ENCODE measurements at places on chromosomes 13 and 19. TPM values are rescaled to one million over a fixed set of nuclear protein-coding genes. Genes with fewer than 3 reads are reported as not detected.
A peak's percentile ranks its signal among the peaks of the same experiment; 100 is the strongest.

DNA sequence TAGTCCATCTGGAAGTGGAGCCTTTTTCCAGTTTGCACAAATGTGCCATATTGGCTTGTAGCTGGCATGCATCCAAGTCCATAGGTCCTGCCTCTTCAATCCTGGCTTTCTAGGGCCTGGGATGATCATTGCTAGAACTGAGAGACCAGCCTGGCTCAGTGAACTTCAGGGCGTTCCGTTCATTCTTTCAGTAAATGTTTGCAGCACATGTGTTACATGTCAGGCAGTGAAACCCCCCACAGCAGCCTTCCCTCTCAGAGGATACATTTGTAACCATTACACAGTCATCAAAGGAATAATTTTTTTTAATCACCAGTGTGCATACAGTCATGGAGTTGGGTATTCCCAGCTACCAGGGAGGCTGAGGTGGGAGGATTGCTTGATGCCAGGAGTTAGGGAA is 9.7 kb downstream of the FUT2 start:
- DNase-seq, result no peak

DNA sequence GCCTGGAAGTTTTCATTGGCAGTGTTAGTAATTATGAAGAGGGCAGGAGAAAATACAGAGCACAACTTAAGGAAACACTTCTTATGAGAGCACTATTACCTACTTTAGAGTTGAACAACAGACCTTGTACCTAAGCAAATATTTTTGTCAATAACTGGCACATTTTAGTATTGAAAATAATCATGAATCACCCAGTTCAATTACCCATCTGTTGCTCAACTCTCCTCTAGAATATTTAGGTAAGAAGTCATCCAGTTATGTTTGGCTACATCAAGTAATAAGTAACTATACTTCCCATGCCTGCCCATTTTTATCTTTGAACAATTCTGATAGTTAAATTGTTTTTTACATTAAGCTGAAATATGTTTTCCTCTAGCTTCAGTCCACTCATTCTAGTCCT is 893.4 kb downstream of the DIAPH3 start:
- DNase-seq, result no peak

GRCh38 chr19:4555657-4556561 is 3.6 kb downstream of the SEMA6B start:
- DNase-seq, result peak; percentile 95

GRCh38 chr13:102845630-102846260 is at the start of gene ERCC5:
ERCC5 (plus strand) TSS chr13:102846032; CDS start chr13:102846267, 235 bp downstream.
- DNase-seq, result peak; percentile 76

DNA sequence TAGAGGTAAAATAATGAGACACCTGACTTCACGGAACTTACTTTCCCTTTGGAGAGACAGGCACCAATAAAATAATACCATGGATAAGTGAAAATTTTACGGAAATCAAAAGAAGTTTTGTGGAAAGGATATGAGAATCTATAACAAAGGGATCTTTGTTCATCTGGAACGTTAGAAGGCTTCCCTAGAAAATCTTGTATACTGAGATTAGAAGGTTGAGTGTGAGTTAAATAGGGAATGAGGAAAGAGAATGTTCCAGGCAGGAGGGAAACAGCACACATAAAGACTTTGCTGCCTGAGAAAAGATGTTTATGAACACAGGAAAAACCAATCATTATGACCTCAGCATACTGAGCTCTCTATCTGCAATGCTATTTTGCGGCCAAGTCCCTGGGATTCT is 19.6 kb upstream of the RAP2A start:
- no peak for DNase-seq

Gene SIGLEC8
- not detected for total RNA-seq

DNA sequence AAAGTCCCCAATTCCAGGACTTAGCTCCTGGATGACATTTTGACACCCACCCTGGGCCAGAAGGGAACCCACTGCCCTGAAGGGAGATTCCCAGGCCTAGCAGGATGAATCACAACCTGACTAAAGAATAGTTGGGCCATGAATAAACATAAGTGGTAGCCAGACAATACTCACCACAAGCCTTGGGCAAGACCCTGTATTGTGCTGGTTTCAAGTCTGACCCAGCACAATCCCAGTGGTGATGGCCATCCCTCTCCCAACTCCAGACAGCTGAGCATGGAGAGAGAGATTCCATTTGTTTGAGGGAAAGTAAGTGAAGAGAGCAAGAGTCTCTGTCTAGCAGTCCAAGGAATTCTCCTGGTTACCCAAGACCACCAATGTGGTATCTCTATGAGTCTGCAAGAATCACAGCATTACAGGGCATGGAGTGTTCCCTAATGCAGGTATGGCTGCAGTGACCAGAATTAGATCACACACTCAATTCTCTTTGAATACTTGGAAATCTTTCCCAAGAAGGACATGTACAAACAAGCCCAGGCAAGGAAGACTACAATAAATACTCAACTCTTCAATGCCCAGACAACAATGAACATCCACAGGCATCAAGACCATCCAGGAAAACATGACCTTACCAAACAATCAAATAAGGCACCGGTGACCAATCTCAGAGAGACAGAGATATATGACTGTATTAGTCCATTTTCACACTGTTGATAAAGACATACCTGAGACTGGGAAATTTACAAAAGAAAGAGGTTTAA is 158.0 kb downstream of the VWA8 start:
- DNase-seq, result no peak

Gene RNF225
- total RNA-seq, result 0.70 TPM

DNA sequence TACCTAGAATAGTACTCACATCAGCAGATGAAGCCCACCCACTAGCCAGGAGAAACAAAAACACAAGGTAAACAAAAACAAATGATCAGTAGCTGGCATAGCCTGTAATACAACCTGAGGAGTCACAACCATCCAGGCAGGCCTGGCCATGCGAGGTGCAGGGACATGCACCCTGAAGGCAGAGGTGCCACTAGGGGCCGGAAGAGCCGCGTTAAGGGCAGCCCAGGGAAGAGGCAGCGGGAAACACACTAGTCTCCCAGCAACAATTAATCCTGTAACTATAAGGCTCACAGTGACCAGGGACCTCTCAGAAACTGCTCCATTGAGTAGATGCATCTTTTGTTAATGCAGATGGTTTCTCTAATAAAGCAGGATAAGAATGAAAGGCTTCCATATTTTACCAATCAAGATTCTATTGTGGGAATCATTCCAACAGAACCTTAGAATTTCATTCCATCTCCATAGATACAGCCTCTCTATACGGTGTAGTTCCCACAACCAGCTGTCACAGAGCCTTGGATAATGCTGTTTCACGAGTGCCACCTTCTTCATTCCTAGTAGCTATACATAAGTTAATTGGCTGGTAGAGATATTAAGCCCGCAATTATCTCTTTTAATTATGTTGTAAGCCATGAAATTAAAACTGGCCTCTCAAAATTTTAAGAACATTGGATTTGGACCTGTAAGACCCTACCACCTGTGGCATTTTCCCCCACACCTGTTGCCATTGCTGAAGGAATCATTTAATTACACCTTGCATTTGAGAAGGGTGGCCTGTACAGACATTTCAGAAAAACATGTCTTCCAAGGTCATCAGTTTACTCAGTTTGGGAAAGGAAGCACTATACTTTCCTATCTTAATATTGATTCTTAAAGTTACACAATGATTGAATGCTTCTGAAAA is 28.7 kb downstream of the ANKRD10 start:
- peak; percentile 43 for DNase-seq

- peak; percentile 14 for DNase-seq
These were observed at the start of gene ITGBL1 for GRCh38 chr13:101452519-101453485. ITGBL1 (plus strand) TSS chr13:101452675; CDS start chr13:101452834, 159 bp downstream.

DNA sequence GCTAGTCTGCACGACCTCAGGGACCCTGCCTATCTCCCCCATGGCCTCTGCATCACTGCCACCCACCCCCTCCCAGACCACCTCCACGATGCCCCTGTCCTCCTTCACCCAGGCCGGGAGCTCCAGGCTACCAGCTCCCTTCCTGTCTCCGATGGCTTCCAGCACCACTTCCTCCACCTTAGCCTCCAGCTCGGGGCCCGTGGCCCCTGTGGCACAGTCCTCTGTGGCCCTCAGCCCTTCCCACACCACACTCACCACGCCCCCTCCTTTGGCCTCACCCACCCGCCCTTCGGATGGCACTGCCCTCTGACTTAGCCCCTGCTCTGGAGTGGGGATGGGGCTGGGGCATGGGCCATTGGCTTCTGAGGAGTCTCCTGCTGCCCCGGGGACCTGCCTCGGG is 7.2 kb downstream of the PALM3 start:
- peak; percentile 27 for DNase-seq

Gene CEACAM16
- not detected for total RNA-seq

- peak; percentile 50 for DNase-seq
These were observed 13.4 kb downstream of the UBXN6 start for GRCh38 chr19:4443966-4444764.

Gene PLIN5
- 1.3 TPM for total RNA-seq

DNA sequence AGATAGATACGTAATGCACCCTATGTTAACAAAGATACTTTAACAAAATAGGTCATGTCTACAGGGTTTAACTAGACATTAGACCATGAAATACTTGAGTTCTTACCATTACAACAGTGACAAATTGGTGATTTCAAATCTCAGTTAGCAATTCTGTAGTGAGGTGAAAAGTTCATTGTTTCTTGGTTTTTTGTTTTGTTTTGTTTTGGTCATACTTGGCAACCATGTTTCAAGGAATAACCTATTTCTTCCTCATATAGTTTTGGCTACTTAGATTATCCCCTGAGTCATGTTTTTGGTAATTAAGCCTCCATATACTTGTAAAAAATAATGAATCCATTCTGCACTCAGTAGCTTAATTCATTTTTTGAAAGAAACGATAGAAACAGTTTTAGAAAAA is 1200.4 kb downstream of the DIAPH3 start:
- no peak for DNase-seq

Gene LILRA6
- not detected for total RNA-seq

DNA sequence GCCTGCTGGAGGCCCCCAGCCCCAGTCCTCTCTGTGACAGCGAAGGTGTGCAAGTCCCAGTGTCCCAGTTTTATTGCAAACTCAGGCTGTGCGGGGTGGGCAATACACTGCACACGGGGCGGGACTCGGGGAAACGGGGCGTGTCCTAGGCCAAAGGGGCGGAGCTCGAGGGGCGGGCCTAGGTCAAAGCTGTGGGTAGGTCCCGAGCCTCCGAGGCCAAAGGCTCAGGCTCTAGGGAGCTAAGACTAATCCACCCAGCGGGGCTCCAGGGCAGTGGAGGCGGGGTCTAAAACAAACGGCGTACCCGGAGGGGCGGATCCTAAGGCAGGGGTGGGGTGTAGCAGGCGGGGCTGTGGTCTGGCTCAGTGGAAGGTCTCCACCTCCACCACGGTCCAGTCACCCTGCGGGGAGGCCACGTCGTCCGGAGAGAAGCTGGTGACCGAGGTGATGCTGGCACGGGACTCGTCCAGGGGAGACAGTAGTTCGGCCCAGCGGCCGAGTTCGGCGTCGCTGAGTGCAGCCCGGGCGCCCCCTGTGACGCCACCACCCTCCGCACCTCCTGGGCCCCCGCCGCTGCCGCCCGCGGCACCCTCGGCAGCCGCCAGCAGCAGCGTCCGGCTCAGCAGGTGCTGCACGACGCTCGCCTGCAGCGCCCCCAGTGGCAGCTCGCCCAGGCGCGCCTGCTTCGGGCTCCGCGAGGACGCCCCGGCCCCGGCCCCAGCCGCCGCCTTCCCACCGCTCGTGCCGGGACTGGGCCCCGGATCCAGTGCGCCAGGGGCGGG is 5.3 kb downstream of the PRR36 start:
- DNase-seq, result peak; percentile 96

GRCh38 chr19:15260939-15261338 is 28.7 kb upstream of the EPHX3 start:
- DNase-seq, result peak; percentile 83

DNA sequence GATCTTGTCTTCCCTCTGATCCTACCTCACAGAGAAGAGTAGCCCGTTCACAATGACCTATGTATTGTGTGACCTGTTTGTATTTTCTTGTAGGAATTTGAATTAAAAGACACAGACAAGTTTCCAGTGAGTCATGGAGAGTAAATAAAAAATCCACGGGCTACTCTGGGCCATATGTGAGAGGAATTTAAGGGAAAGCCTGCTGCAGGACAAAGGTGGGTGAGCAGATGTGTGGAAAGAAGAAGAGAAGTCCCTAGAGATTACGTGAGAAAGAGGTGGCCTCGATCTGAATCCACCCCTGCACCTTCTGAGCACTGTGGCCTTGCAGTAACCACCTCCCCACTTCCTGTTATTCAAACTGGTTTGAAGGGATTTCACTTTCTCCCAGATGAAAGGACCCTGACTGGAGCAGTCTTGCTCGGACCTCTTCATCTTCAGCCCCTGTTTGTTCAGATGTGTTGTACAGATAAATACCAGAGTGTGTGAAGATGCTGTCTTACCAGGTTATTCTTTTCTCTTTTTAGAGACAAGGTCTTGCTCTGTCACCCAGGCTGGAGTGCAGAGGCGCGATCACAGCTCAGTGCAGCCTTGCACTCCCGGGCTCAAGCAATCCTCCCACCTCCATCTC is 205.4 kb downstream of the PDS5B start:
- no peak for DNase-seq

- DNase-seq, result peak; percentile 43
These were observed 3.8 kb downstream of the MIER2 start for GRCh38 chr19:340620-341385.

DNA sequence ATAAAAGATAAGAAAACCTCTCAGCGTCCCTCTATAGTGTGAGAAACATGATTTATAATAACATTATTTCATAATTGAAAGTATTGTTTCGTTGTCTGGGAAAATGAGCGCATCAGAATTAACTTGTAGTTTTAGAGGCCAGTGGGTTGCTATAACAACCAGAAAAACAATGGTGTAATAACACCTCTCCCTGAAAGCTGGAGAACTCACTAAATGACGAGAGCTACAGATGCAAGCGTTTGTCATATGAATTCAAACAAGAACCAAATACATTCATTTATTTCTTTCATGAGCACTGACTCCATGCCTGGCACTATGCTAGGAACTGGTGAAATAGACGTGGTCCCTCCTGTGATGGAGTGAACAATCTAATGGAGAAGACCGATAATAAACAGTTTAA is 16.3 kb downstream of the KBTBD7 start:
- no peak for DNase-seq

Gene SHISA7
- 0.04 TPM for total RNA-seq

Gene SLC15A1
- total RNA-seq, result 1.1 TPM

- no peak for DNase-seq
These were observed 122.8 kb upstream of the SOX1 start for GRCh38 chr13:111944171-111944583.

- no peak for DNase-seq
These were observed 94.5 kb upstream of the MRI1 start for GRCh38 chr19:13669780-13670355.

DNA sequence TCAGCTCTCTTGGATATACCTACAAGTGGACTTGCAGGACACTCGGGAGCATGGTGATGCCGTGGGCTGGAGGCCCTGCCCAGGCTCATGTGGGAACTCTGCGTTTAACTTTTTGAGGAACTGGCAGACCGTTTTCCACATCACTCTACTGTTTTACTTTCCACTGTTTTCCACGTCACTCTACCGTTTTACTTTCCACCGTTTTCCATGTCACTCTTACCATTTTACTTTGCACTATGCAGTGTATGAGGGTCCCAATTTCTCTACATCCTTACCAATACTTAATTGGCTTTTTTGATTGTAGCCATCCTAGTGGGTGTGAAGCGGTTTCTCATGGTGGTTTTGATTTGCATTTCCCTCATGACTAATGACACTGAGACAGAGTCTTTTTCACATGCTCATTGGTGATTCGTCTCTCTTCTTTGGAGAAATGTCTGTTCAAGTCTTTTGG is 40.5 kb downstream of the GATAD2A start:
- no peak for DNase-seq

- no peak for DNase-seq
These were observed 28.0 kb downstream of the RXFP2 start for GRCh38 chr13:31767175-31767900.
